ENCODE measurements at places on chromosomes 1 and 21.
A peak's percentile ranks its signal among the peaks of the same experiment; 100 is the strongest.

GRCh38 chr1:177301425-177302124 lies 130.8 kb downstream of the BRINP2 start:
- no peak for DNase-seq

DNA sequence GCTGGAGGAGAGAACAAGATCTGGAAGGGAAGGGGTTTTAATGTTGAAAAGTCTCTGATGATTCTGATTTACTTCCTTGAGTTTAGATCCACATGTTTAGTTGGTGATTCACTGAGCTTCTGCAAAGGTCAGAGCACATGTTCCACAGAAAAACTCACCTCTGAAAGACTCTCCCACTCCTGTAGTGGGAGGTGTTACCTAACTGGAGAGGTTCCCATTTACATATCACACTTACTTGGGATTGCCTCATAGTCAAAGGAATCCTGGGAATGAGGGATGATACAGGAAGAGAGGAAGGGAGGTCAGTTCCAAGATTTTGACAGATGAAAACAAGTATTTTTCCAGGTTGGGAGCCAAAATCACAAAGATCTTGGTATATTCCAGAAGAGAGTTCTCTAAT lies 2.7 kb upstream of the NTNG1 start:
- DNase-seq, result no peak

DNA sequence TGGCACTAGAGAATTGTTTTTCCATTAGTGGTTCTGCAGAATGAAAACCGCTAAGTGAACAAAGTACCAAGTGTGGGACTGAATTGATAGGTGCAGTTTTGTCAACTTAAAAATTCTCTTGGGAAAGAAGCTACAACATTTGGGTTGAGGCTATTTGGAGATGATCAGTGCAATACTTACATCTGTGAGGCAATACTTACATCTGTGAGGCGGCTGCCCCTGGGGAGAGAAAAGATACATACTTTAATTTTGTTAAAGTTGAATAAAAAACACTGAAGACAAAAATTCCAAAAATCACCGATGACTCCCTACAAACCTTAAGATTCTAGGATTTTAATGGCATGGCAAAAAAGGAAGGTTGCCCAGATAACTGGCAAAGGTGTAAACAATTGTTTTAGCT lies 1.7 kb downstream of the CFAP410 start:
- DNase-seq, result no peak

GRCh38 chr1:227756172-227756959 lies 21.1 kb downstream of the SNAP47 start:
- DNase-seq, result no peak

DNA sequence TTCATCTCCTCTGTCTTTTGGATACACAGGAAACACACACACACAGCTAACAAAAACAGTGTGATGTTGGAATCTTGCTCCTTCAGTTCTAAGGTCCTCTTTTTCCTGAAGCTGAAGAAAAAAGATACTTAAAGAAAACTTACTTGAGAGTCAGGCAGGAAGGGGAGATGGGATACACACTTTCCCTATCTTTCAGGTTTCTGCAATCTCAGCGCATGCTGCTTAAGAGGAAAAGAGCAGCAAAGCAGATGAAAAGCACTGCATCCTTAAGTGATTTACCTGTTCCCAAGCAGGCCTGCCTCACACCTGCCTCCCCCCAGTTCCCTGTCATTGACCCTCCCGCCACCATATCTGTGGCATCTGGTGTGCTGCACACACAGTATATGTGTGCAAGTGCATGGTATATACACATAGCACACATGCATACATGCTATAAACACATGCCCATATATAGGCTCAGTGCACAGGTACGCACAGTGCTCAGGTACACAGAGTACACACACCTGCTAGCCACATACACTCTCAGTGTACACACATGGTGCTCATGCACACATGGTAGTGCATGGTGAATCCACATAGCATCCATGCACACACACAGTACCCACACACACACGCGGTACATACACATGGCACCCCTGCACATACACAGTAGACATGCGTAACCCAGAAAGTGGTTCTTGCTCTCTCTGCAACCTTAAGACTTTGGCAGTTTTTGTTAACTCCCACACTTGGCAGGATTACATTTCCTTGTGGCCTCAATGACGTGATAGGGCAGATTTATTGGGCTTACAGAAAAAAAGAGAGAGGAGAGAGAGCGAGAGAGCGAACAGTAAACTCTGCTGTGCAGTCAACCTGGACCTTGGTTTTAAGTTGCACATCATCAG lies 166.9 kb downstream of the TOMM20 start:
- peak; percentile 50 for DNase-seq

- no peak for DNase-seq
Measured at GRCh38 chr1:110056285-110056683, 14.2 kb downstream of the ALX3 start.

DNA sequence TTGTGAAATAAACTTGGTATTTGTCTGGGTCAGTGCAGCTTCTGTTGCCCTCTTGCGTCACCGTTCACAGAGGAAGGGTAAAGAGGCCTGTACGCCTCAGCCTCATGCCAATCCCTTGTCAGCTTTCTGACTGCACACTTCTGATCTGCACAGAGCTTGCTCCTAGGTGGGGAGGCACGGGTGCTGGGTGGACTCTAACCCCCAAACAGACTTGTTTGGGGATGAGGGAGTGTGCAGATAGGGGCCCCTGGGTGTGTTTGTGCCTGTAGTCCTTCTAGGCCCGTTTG lies 803 bp upstream of the B4GALT2 start:
- no peak for DNase-seq

- no peak for DNase-seq
Measured at GRCh38 chr1:52032785-52033131, 852 bp downstream of the KTI12 start.

DNA sequence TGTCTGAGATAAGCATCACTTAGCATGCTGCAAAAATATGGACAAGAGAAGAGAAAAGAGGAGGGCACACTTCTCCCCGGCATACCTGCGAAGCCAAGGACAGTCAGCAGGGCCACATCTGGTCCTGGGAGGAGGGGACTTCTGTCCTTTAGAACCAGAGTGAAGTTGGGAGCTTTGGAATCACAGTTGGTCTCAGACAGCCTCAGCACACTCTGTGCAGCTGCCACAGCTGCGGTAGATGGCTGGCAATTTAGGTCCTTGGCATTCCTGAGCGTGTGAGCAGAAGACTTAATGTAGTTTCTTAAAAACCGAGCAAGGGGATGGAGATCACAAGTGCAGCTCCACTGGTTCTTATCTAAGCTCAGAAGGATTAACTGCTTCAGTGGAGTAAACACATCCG lies 32.3 kb downstream of the LRRC53 start:
- DNase-seq, result no peak

GRCh38 chr1:156418416-156419070 lies 49.5 kb downstream of the RHBG start:
- no peak for DNase-seq

DNA sequence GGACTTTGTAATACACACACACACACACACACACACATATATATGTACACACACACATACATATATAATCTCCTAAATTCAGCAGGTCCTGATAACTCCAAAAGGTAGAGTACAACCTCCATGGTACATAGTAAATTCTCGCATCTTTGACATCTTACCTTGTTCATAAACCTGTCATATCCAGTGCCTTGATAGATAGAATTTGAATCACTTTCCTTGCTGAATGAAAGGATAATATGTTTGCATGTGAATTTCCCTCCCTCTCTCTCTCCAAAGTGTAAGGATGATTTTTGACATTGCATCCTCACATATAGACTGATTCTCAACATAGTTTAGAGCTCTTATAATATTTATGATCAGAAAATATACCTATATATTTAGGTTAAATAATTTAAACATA lies 567.1 kb upstream of the ADGRL2 start:
- DNase-seq, result no peak

DNA sequence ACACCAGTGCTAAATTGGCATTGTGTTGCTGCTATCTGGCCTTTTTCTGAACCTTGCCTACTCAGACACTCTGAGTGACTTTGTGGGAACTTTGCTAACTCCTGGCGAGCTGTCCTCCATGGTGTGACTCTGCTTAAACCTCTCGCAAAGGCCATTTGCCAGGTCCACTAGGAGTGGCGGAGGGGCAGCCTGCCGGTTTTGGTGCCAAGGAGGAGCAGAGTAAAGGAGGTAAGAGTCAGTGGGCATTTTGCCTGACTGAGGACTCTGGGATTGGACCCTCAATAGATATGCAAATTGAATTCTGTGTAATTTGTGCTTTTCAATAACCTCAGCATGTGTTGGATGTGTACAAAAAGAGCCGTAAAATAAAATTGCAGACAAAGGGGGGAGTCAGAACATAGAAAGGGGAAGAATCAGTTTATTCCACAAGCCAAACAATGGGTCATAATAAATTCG lies 386.6 kb upstream of the NFIA start:
- no peak for DNase-seq

GRCh38 chr1:152870831-152871730 lies 7.0 kb upstream of the SMCP start:
- DNase-seq, result peak; percentile 39

GRCh38 chr1:224168859-224169380 lies 14.1 kb upstream of the DEGS1 start:
- peak; percentile 36 for DNase-seq

GRCh38 chr1:17569200-17570139 lies 30.0 kb downstream of the ARHGEF10L start:
- no peak for DNase-seq

- DNase-seq, result no peak
Measured at GRCh38 chr1:205492201-205492667, 12.2 kb upstream of the CDK18 start.

DNA sequence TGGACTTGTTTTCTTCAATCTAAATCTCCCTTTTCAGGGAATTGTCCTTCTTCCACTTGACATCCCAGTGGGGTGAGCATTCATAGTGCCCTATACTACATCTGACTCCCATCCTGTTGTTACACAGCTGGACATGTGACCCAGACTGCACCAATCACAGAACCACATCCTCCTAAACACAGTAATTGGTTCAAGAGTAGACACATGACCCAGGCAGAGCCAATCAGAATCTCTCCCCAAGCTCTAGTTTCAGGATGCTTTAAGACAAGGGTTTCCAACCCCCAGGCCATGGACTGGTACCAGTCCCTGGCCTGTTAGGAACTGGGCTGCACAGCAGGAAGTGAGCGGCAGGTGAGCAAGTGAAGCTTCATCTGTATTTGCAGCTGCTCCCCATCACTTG lies 5.6 kb upstream of the DDOST start:
- DNase-seq, result no peak

DNA sequence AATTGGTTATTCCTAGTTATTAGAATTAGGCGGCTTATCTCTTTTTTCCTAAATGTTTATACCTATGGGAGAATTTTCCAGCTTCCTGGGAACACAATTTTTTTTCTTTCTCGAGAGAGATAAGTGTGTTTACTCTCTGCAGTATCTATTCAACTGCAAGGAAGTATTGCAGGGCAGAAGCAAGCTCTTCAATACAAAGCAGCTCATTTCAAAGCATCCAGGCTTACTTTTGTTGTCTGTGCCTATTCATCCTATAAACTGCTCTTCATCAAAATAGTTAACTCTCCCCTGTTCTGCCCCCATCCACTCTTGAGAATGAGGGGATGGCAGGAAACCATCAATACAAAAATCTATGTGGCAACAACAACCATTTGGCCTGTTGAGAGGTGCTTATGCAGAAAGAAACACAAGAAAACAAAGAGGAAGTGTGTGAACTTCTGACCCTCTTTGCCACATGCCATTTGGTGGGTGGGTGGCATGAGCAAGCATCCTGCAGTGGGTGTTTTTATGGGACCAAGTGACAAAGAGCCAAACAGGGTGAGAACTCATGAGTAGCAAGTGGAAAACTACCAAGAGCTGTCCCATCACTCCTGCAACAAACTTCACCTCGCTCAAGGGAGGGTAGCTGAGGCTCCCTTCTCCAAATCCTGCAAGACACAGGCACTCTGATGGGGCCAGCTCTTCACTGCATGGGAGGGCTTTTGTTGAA lies 50.6 kb upstream of the MRPS6 start:
- DNase-seq, result peak; percentile 44

DNA sequence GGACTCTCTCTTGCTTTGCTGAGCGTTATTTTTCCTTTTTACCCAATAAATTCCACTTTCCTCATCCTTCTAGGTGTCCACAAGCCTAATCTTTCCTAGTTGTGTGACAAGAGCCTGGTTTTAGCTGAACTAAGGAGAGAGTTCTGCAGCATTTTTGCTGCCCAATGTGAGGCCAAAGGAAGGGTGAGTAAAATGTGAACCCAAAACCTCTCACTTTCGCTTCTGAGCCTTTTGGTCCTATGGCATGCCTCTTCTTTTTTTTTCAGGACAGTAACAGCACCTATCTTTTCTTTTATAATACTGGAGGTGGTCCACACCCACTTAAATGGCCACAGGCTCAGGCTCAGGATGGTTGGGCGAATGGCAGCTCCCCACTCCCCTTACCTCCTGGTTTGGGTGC lies 111.1 kb downstream of the COP1 start:
- no peak for DNase-seq

GRCh38 chr21:34252751-34253150 lies 111.1 kb upstream of the KCNE2 start:
- no peak for DNase-seq

GRCh38 chr1:193036337-193037047 lies 22.7 kb downstream of the UCHL5 start:
- DNase-seq, result no peak

DNA sequence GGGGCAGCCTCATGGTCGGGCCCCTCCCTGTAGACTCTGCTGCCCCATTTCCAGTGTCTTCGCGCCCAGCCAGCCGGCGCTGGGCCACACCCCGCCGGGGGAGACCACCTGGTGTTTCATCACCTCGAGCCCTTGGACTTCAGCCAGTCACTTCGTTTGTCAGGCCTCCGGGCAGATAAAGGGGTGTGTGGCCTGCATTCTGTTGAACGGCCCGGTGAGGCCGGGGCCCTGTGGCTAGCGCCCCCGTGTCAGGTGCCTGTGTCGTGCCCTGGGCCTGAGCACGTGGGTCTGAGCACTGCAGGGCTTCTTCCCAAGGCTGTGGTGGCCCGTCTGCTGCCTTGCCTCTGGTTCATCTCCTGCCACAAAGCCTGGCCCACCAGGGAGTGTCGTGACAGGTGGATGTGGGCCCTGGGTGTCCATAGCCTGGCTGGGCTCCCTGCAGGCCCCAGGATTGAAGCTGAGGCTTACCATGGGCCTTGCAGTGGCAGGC lies 65.2 kb upstream of the DIP2A start:
- DNase-seq, result no peak

GRCh38 chr1:182292193-182292741 lies 99.3 kb downstream of the GLUL start:
- DNase-seq, result no peak

GRCh38 chr1:92495392-92496063 lies 8.8 kb upstream of the GFI1 start:
- no peak for DNase-seq
